ENCODE measurements at places on chromosomes 7 and 10.

- DNase-seq, result no peak
These were observed 71.0 kb downstream of the PAXIP1 start for GRCh38 chr7:154931906-154932305.

DNA sequence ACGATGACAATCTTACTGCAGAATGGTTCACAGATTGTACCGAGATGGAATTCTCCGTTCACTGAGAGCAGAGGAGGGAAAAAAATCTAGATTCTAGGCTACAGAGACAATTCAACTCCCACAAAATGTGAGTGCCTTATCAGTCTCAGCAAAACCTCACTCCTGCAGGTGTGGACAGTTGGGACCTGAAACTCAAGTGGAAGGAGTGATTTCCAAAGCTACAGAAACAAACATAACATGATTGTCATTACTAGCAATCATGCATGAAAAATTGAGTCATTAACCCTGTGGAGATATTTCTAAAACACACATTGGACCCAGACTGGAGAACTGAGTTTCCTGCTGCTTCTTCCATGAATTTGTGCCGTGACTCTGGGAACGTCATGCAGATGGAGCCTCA is 70.3 kb downstream of the CALML3 start:
- DNase-seq, result no peak

DNA sequence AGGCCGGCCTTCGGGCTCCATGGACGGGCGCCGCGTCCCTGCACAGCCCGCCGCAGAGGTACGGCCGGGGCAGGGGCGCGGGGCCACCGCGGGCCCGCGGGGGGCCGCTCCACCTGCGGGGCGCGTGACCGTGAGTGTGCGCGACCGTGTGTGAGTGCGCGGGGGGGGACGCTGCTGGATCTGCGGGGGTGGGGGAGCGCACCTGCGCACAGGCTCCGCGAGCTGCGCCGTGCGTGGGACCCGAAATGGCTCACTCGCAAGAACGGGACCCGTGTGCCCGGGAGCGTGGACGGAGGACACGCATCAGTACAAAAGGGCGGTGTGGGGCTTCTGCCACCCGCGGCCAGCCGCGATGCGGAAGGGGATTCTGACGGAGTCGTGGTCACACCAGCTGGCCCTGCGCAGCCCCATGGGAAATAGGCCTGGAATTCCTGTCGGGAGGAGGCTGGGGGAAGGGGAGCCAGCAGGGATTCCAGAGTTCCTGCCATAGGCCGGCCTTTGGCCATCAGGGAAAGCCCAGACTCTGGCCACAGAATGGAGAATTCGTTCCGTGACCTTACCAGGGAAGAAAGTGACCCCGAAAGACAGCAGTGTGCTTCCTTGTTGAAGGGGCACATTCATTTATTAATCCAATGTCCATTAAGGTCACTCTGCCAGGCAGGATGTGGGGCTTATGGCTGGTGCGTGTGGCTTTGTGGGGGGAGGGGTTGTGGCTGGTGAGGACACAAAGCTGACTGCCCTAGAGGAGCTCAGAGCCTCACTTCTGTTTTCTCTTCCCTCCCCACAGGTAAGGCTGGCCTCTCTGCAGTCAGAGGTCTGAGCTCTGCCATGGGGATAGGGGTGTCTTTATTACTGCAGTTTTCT is 494 bp downstream of the REPIN1 start:
- DNase-seq, result peak; percentile 84

DNA sequence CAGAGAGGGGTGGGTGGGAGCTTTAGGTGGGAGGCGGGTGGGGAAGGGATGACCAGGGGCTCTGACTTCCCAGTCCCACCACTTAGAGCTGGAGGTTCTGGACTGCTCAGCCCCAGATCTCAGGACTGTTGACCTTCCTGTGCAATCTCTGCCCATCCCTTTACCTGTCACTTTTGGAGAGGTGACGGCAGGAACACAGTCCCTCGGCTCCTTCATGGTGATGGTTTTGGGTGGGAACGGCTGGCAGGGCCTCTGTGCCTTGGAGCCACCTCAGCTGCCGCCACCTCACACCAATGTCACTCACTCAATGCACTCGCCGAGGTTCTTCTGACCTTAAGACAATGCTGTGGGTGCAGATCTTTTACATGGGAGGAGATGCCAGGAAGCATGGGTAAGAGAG is 49.0 kb downstream of the TMEM270 start:
- DNase-seq, result peak; percentile 49

DNA sequence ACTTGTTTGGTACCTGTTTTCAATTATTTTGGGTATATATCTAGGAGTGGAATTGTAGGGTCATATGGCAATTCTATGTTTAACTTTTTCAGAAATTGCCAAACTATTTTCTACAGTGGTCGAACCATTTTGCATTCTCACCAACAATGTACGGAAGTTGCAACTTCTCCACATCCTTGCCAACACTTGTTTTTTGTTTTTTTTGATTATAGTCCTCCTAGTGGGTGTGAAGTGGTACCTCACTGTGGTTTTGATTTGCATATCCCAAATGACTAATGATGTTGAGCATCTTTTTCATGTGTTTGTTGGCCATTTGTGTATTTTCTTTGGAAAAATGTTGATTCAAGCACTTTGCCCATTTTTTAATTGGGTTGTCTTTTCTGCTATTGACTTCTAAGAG is 122.1 kb downstream of the RPS24 start:
- DNase-seq, result no peak

DNA sequence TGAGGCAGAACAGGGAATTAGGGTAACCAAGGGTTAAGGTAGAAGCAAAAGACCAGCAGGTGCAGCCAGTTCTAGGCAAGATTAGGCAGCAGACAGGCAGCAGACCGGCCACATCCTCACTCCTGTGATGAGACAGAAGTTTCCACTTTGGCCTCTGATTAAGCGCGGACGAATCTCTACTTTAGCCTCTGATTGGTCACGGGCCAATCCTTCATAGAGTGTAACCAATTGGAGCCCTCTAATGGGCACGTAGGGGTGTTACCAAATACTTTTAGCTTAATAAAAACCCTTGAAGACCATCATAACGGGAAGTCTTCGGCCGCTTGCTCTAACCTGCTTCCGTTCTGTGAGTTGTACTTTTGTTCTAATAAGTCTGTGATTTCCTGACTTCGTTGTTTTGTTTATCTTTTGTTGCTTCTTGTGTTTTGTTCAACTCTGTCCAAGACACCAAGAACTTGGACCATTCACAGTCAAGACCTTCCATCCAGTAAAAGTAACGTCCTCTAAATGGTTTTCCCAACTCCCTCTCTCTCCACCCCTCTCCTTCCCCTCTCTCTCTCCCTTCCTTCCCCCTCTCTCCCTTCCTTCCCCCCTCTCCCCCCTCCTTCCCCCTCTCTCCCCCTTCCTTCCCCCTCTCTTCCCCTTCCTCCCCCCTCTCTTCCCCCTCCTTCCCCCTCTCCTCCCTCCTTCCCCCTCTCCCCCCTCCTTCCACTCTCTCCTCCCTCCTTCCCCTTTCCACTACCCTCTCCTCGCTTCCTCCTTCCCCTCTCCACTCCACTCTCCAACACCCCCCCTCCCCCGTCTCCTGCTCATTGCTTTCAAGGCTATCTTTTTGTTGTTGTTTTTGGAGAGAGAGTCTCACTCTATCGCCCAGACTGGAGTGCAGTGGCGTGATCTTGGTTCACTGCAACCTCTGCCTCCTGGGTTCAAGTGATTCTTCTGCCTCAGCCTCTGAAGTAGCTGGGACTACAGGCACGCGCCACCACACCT is 13.2 kb upstream of the MALSU1 start:
- no peak for DNase-seq

DNA sequence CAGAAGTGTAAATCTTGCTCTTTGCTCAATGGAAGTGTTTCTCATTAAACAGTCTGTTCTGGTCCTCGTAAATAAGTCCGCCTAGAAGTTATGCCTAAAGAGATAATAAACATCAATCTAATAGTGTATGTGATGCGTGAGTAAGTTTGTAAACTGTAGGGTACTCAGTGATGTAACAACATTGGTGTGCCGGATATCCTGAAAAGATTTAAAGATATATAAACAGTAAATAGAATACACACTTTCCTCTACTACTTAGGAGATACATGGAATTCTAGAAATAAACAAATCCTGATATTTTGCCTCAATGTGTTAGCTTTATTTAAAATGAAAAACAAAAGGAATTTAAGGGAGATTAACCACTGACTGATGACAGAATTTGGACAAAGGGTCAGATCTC is 123.5 kb downstream of the AHR start:
- no peak for DNase-seq

DNA sequence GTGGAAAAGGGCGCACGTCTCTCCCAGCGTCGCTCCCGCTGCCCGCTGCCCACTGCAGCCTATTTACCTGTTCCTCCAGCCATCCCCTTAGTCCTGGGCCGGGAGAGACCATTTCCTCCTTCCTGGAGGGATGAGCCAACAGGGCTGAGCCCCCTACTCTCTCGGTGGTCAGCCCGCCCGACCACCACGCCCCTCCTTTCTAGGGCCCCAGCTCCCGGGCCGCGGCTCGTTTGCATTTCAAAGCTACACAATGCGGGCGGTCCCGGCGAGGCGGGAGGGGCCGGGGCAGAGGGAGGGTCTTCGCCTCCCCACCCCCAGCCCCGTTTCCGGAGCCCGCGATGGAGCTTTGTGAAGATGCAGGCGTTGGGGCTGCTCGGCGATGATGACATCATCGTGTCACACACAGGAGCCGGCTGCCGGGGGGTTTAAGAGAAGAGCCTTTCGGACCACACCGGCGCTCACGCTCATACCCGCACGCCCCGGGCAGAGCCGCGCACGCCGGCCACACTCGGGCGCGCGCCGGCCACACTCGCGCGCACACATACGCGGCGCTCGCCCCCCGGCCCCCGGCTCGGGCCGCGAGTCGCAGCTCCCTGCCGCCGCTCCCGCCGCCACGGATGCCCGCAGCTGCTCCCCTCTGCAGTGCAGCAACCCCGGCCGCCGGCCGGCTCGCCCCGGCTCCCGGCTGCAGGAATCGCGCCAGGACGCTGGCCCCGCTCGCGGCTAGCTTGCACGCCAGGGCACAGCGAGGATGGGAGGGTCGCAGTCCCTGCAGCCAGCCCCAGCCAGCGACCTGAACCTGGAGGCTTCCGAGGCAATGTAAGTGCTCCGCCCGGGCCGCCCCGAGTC is 107.7 kb upstream of the BTBD16 start:
- peak; percentile 64 for DNase-seq

- DNase-seq, result no peak
These were observed 83.8 kb downstream of the DLG5 start for GRCh38 chr10:77842652-77843212.

- DNase-seq, result no peak
These were observed 23.8 kb downstream of the CYTH3 start for GRCh38 chr7:6248581-6248980.

- DNase-seq, result peak; percentile 40
These were observed 13.0 kb upstream of the INSIG1 start for GRCh38 chr7:155284496-155285274.

DNA sequence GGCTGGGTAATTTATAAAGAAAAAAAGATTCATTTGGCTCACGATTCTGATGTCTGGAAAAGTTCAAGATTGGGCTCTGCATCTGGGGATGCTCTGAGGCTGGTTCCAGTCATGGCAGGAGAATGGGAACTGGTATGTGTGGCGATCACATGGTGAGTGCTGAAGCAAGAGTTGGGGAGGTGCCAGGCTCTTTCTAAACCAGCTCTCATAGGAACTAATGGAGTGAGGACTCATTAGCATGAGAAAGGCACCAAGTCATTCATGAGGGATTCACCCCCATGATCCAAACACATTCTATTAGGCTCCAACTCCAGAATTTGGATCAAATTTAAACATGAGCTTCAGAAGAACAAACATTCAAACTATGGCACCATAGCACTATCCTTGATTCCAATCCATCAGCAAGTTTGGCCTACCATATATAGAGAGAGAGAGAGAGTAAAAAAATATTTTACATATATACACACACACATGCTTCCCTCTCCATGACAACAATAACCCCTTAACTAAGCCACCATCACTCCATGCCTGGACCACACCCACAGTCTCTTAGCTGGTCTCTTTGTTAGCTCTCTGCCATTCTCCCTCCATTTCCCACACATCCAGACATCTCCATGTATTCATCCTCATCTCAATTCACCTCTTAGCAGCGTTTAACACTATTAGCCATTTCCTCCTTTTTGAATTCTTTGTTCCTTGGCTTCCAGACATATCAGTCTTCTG is 57.9 kb downstream of the NPY start:
- DNase-seq, result no peak

DNA sequence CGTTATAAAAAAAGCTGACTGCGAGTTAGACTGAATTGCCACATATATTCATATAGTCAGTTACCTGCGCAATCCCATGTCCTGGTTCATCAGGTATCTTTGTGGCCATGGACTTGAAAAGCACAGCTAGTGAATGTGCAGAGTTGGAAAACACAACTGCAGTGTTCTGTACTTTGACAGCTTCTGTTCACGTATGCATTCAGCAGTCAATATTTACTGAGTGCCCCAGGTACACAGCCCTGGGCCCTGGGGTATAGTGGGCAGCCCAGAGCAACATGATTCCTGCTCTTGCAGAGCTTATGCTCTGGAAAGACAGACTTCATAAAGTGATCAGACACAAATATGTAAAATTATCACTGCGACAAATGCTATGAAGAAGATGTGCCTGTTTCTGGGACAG is 313.9 kb downstream of the PHTF2 start:
- no peak for DNase-seq

GRCh38 chr7:1994931-1995330 is 237.8 kb downstream of the MAD1L1 start:
- no peak for DNase-seq

- no peak for DNase-seq
These were observed 9.4 kb downstream of the ACSL5 start for GRCh38 chr10:112383325-112383724.

GRCh38 chr7:128030654-128031611 is at the start of gene LRRC4:
LRRC4 (minus strand) TSS chr7:128031437; CDS start chr7:128030640, 797 bp downstream.
- DNase-seq, result peak; percentile 74

GRCh38 chr10:51606825-51607462 is 92.5 kb downstream of the CSTF2T start:
- DNase-seq, result no peak

- DNase-seq, result no peak
These were observed 137.4 kb upstream of the AKR1E2 start for GRCh38 chr10:4688601-4689000.

DNA sequence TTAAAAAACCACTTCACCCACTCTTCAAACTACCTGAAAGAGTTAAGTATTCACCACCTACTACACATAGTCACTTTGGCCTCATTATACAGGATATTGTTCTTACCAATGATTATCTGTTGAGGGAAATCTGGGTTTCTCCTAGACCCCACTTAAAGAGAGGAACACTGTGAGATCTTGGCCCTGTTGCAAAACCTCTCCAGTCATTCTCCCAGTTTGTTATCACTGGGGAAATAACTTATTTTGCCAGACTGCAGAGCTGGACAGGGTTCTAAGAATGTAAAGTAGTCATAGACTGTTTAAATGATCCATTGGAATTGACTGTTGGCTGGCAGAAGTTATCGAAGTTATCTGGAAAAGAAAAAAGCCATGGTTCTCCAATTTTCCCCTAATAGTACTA is 143.8 kb downstream of the HGF start:
- no peak for DNase-seq
